ENCODE measurements at places on chromosomes 13 and 19. TPM values are rescaled to one million over a fixed set of nuclear protein-coding genes. Genes with fewer than 3 reads are reported as not detected.
A peak's percentile ranks its signal among the peaks of the same experiment; 100 is the strongest.

ZNF302 gene
- total RNA-seq = 2.5 TPM

DNA sequence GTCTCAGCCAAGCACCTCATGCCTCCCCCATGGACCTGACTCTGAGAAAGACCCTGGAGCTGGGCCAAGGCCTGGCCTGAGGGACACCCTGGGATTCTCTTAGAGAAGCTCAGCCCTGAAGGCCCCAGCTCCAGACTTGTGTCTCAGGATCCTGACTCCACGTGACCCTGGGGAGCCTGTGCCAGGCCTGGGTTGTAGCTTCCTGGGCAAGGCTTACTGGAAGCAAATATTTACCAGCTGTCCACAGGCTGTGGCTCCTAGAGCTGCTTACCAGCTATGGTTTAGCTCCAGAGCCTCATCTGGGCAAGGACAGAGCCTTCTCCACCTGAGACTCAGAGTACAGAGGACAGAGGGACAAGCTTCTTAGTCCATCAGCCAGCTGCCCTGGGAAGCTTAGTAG lies 61.0 kb upstream of the CEACAM8 start:
- no peak for DNase-seq

CCDC169 gene
- 7.0 TPM for total RNA-seq

IL4I1 gene
- total RNA-seq = 6.4 TPM

CD209 gene
- total RNA-seq = not detected

DNA sequence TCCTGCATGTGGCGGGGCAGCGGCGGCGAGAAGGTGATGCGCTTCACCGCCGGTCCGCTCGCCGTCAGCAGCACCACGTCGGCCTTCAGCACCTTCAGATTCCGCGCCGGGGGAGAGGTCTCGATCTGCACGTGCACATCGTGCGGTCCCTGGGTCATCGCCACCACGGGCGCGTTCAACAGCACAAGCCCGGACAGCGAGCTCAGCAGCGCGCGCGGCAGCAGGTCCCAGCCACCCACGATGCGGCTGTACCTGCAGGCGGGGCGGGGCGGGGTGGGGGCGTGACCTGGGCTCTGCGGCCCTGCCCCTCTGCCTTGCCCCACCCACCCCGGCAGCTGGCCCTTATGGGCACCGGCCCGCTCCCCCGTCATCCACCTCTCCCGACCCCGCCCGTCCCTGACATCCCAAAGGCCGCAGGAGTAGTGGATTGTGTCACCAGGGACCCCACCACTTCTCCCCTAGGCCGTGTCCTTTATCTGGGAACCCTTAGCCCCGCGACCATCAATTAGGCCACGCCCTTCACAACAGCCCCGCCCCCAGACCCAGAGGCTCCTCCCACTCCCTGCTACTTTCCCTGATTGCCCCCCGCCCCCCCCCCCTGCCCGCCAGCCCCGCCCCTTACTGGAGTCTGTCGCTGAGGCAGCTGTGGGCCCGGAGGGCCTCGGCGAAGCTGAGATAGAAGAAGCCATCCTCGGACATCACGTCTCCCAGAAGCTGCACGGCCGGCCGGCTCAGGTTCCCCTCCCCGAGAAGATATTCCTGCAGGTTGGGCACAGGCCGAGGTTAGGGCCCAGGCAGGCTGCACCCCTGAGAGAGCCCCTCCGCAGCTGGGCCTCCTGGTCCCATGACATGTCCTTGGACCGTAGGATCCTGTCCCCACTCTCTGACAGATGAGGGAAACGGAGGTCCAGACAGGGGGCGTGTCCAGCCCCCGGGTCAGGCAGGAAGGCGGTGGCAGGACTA lies 6.1 kb downstream of the IL4I1 start:
- no peak for DNase-seq

DNA sequence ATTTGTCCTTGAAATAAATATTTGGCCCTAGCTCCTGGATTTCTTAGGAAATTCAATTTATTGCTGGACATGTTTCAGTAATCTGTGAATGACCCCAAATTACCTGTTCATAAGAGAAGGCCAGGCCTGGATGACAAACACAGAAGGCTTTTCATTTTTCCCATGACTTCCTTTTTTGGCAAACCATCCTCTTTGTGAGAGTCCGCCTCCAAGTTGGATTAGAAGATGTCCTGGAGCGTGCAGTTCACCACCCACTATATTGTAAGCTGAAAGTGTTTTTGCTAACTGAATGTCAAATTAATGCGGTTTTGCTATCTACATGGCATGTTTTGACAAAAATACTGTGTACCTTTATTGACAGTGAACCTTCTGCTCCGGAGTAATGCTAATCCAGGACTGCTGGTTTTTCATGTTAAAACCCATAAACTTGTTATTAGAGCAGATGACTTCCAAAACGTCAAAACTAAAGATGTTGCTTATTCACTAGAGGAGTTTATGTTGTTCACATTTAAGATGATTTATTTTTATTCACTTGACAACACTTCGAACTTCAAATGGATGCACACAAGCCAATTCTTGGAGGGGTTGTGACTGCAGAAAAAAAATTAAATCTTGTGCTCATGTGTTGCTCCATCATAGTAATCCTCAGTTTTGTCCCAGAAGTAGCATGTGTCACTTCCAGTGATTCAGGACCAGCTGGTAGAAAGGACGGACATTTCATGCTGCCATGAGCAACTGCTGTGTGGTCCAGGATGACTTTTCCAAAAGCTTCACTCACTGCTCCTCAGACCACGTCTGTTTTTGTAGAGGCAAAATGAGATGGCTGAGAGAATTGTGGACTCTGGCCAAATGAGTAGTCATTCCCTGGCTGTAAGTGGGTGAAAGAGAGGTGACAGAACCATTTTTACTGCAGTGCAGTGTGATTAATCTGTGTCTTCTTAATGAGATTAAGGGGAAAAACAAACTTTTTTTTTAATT lies 71.0 kb downstream of the ITGBL1 start:
- peak; percentile 87 for DNase-seq

MAST1 gene
- 1.3 TPM for total RNA-seq

Data from A172 (cell line).